Pulmonary artery endothelial cell (primary cell): ENCODE measurements at places on chromosomes 1 and 21. TPM values are rescaled to one million over a fixed set of nuclear protein-coding genes. Genes with fewer than 3 reads are reported as not detected.

DNA sequence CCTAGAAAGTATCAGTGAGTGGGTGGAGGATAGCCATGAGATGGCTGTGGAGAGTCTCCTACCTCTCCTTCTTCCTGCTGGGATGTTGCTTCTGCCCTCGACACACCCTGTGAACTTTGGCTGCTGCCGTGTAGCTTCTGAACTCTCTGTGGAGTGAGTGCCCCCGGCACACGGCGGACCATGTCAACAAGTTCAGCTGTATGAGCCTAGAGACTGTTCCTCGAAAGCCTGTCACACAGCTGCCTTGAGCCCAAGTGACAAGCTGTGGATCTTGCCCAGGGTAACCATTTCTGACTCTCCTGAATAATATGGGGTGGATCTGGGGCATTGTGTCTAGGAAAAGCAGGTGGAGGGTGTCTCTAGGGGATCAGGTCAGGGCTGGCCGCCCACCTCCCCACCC, 143.2 kb downstream of the NOS1AP start:
- DNase-seq = no peak

DNA sequence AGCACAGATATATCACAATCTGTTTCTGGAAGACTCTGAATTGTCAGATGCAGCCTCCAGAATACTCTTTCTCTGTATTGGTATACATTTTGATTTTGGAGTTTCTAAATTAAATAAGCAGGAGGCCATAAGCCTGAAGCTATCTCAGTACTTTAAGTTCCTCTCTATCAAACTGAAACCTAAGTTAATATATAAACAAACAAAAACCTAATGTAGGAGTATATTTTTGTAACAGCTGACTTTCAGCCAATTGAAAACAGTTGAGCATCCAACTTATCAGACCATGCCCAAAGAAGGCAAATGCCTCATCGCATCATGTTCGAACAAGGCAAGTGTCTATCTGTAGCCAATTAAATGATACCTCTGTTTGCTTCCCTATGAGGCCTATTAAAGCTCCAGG, 1054.4 kb downstream of the AMY1C start:
- DNase-seq = no peak

DNA sequence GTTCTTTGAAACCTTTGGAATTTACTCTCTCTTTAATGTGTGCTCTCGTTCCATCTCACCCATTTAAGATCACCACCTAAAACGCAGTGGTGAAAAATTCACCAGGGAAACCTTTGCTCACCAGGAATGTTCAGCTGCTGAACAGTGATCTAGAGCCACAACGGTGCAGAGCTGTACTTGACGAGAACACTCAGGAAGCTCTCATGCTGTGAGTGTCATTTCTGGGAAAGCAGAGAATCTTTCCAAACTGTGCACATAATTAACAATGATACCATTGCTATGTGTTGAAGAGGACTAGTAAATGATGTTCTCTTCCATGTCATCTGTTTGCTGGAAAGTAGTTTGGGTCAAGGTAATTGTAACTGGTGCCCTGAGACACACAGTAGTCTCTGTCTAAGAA, 117.1 kb downstream of the ZZZ3 start:
- DNase-seq = no peak

DNA sequence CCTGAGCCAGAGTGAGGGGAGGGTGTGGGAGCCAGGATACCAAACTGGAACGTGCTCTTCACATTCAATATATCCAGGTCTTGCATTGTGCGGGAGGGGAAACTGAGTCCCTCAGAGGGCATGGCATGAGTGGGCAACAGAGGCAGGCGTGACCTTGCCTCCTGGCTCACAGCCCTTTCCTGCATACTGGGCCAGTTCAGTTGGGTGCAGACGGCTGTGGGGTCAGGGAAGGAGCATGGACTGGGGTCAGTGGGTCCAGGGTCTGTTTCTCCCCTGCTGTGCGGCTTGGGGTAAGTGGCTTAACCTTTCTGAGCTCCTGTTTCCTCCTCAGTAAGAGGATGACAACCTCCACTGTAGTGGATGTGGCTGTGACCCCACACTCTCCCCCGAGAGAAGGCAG, 16.6 kb downstream of the SERINC2 start:
- DNase-seq = no peak

The CACNA1S gene
- not detected in 2 replicates for total RNA-seq

DNA sequence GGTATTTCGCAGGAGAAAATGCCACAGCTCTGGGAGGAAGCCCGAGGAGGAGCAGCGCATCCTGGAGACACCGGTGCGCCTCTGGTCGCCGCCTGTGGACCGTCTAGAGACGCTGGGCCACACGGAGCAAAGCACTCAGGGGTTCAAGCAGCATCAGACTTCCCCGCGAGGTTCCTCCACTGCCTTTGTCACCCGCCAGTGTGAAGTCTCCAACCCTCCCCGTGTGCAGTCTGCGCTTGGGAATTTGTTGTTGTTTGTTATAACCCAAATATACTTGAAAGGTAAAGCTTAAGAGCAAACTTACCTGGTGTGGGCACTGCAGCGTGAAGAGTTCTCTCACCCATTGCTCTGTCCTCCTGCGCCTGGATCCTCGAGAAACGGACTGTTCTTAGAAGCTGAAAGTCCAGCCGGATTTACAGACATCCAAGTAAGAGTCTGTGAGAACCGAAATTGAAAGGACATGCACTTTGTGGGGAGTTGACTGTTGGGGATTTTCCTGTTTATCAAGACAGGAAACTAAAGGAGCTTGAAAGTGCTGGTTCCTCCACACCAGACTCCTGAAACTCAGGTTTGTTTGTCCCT, at the start of gene GBP4:
TSS of gene GBP4 (minus strand) at position 452 of the 582 bp plus-strand sequence. CDS start at position 344, 108 bp downstream.
- peak; percentile 8 for DNase-seq

DNA sequence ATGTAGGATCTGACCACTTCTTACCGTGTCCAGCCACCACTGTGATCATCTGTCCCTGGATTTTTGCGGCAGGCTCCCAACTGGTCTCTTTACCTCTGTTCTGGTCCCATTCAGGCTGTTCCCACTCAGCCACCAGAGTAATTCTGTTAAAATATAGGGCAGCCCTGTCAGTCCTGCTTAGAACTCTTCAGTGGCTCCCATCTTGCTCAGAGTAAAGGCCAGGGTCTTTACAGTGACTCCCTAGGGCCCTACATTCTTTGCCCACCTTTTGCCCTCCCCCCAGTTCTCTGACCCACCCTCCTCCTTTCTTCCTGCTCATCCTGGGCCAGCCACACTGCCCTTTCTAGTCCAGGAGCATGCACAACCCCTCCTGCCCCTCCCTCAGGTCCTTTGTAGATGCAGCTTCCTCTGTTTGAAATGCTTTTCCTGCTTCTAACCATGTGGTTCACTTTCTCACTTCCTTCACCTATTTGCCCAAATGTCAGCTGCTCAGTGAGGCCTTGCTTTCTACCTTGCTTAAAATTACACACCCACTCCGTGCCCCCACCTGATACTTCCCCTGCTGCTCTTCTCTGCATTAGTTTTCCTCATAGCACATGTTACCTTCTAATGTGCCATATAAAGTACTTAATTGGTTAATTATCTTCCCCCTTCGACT, 7.8 kb downstream of the UBIAD1 start:
- no peak for DNase-seq

The PADI2 gene
- total RNA-seq = not detected in 2 replicates

- DNase-seq = no peak
Observed at GRCh38 chr1:169309178-169310166, 58.1 kb downstream of the NME7 start.

The OR14K1 gene
- total RNA-seq = not detected in 2 replicates

The SOX13 gene
- 9.1 and 10.1 TPM in 2 replicates for total RNA-seq

The NGF gene
- not detected in 2 replicates for total RNA-seq
